ENCODE measurements at places on chromosomes 5 and 9. TPM values are rescaled to one million over a fixed set of nuclear protein-coding genes. Genes with fewer than 3 reads are reported as not detected.
A peak's percentile ranks its signal among the peaks of the same experiment; 100 is the strongest.

Gene CCDC192
- total RNA-seq = not detected

GRCh38 chr5:43802119-43802518, 199.1 kb downstream of the NNT start:
- peak; percentile 54 for DNase-seq

DNA sequence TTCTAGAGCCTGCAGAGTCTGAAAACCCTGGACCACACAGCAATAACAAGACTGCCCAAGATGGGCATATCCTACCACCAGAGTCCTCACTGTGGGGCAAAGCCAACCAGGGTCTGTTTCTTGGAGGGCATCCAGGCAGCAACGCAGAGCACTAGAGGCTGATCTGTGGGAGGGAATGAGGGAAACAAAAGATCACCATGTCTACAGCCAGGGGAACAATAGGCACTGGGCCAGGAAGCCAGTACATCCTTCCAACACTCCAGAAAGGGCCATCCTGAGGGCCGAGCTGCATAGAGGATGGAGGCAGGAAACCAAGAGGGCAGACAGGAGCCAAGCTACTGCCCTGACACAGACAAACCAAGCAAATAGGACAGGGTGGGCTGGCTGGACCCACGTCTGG, 416.1 kb upstream of the IRX4 start:
- no peak for DNase-seq

- peak; percentile 68 for DNase-seq
Observed at GRCh38 chr5:116510517-116510916, 64.1 kb downstream of the SEMA6A start.

- peak; percentile 39 for DNase-seq
Observed at GRCh38 chr9:109238655-109239054, 71.6 kb upstream of the FRRS1L start.

DNA sequence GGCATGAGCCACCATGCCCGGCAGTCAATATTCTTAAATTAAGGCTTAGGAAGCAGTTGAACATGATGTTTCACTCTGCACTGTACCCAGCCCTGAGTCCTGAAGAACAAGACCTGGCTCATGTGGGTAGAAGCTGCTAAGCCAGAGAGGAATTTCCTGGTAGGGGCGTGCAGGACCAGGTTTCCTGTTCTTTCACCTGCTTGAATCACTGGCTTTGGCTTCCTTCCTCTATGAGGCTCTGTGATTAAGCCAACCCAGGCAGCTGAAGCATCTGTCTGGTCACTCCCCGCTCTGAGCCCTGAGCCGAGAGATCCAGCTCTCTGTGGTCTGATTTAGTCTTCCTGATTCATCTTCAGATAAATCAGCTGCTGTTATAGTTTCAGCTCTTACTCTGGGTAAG, 29.1 kb downstream of the CFAP77 start:
- DNase-seq = no peak

Gene TBCA
- total RNA-seq = 222 TPM

- no peak for DNase-seq
Observed at GRCh38 chr5:75043633-75044264, 8.6 kb downstream of the GCNT4 start.

GRCh38 chr5:94693845-94694370, 75.4 kb downstream of the SLF1 start:
- DNase-seq = no peak

Gene HSD17B3
- not detected for total RNA-seq

DNA sequence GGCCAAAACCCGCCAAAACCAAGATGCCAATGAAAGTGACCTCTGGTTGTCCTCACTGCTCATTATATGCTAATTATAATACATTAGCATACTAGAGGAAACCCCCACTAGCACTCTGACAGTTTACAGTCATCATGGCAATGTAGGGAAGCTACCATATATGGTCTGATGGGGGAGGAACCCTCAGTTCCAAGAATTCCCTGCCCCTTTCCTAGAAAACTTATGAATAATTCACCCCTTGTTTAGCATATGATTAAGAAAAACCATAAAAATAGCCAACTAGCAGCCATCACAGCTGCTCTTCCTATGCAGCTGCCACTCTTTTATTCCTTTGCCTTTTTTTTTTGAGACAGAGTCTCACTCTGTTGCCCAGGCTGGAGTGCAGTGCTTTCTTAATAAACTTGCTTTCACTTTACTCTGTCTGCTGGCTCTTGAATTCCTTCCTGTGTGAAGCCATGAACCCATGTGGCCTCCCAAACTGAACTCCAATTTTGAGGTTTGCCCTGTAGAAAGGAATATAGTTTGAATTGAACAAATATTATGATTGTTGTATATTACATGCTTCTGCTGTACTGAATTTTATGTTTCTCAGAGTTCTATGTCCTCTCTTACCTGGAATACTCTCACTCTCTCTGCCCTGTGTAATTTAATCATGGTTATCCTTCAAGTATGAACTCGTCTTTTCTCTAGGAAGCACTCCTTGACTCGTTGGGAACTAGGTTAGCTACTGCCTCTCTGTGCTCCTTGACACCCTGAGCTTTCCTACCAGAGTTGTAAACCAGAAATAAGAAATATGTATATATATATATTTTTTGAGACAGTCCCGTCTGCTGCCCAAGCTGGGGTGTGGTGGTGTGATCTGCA, 59.8 kb downstream of the KIAA1958 start:
- peak; percentile 70 for DNase-seq
